ENCODE measurements at places on chromosomes 13 and 19. TPM values are rescaled to one million over a fixed set of nuclear protein-coding genes. Genes with fewer than 3 reads are reported as not detected.

- DNase-seq, result no peak
Observed at GRCh38 chr19:31902821-31903220, 442.6 kb upstream of the ZNF507 start.

- no peak for DNase-seq
Observed at GRCh38 chr13:76823969-76824368, 62.2 kb downstream of the KCTD12 start.

DNA sequence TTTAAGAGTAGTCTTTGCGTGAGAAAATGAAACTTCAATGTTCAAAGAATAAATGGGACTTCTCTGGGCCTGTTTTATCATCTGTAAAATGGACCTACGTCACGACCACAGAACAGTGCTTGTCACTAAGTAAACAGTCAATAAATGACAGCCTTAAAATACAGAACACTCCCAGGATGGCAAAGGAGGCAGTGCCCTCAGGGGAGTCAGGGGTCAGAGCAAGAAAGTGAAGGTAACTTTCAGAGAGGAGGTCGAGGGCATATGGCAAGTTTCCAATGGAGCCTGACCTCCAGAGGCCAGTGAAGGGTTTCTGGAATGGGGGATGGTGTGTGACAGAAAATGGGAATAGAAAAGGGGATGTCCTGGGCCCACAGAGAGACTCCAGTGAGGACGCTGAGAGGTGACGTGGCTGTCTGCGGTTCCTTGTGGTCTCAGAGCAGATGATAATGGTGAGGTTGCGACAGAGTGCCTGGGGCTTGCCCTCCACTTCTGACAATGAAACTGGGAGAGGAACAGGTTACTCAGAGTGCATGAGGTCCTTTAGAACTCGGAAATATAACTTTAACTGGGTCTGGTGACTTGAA lies 91.8 kb downstream of the UBL3 start:
- DNase-seq, result no peak

DNA sequence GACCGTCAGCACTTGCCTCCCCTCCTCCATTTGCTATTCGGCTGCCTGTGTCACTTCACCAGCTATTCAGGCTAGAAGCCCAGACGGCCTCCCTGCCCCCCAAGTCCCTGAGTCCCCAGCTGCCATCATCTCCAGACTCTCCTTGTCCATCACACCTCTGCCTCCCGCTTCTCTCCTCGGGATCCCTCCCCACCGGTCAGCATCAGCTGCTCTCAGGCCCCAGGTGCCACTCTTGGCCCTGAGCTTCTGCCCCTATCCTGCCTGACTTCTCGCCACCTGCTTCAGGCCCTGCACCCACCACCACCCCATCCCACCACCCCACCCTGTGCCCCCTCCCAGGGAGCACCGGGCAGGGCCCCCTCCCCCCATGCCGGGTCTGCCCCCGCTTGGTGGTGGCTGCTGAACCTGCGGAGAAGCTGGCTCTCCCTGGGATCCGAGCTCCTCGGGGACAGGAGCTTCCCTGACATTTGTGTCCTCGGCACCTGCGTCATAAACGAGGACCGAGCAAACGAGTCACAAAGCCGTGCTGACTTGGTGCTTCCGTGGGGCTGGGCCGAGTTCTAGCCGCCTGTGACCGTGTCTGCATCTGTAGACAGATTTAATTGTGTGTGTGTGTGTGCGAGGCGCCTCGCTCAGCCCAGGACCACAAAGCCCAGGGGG lies 70.3 kb upstream of the MCF2L start:
- no peak for DNase-seq

Gene SIGLEC12
- not detected for total RNA-seq

Gene GIPC3
- not detected for total RNA-seq

DNA sequence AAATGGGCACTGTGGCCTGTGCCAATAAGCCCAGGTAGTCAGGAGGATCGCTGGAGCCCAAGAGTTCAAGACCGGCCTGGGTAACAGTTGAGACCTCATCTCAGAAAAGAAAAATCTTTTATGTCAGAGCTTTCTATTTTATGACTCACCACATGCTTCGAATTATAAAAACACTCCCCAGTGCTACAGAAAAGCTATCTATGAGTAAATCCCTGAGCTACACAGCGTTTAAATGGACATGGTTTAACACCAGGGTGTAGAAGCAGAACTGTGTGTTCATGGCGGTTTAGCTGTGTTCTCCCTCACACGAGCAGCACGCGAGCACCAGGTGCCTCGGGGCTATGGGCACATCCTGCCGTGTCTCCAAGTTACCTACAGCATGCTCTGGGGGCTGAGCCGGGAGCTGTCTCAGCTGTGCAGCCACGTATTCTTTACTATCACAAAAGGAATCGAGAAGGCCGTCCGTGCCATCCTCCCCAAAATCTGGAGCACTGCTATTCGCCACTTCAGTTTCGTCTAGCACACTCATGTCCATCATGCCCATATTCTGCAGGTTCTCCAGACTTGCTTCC lies 6.7 kb downstream of the SAFB2 start:
- no peak for DNase-seq

- DNase-seq, result no peak
Observed at GRCh38 chr19:1265615-1266128, 3.5 kb upstream of the CIRBP start.

- DNase-seq, result no peak
Observed at GRCh38 chr19:44236384-44236783, 23.3 kb upstream of the ZNF233 start.
